ENCODE measurements at places on chromosomes 7 and 10. TPM values are rescaled to one million over a fixed set of nuclear protein-coding genes. Genes with fewer than 3 reads are reported as not detected.
A peak's percentile ranks its signal among the peaks of the same experiment; 100 is the strongest.

The VIPR2 gene
- total RNA-seq = 9.3 TPM

The PTPRE gene
- 11.2 TPM for total RNA-seq

- DNase-seq = no peak
Measured at GRCh38 chr7:75623390-75624133, 115.2 kb downstream of the HIP1 start.

- DNase-seq = no peak
Measured at GRCh38 chr10:75654171-75654771, 222.8 kb downstream of the LRMDA start.

DNA sequence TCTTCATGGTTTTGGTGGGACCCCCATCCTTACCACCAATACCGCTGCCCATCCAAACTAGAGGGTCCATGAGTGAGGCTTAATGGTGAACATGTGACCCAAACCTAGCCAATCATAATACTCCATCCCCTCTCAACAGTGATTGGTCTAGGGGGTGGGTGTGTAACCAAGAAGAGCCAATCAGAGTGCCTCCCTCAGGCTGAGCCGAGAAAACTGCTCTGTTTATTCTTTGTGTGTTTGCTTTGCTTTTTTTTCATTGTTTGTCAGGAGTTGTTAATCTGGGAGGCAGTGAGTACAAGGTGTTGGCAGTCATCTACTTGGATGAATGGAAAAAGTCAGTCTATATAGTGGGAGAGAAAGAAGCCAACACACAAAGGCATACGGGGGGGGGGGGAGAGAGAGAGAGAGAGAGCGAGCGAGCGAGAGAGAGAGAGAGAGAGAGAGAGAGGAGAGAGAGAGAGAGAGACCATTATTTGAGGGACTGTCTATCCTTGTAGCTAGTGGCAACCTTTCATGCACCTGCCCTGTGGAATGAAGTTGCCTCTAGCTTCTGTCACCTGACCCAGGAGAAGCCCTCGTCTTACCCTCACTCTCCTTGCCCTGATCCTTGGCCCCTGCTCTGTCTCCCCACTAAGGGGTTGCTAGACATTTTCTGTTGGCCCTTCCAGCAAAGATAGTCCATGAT is 441.7 kb downstream of the TYW1 start:
- DNase-seq = no peak

DNA sequence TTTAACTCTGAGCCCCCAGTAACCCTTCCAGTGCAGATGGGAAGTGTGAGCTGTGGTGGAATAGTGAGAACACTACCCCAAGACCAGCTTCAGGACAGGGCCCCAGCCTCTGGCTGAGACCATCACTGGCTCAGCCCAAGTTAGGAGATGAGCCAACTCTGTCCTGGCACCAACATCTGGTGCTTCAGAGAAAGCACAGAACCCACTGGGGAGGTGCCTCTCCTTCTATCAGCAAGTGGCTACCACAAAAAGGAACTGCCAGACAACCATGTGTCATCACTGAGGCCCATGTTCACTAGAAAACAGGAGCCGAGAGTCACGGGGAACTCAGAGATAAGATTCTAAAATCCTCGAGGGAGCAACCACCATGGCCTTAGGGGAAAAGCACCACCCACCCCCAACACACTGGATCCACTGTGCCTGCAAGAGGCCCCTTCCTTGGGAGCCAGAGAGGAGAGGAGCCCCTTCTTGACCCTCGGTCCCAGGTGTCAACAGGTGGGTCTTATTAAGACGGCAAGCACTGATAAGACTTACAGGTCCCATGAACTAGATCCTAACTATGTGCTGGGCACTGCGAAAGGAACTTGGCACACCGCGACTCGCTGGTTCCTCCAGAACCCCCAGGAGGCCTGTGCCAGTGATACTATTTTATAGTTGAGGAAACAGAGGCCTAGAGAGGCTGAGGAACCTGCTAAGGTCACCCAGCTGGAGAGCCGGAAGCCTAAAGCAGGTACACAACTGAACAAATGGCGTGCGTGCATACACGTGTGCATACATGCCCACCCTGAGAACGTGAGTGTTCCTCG is 102.7 kb downstream of the FAM53B start:
- DNase-seq = peak; percentile 55

- no peak for DNase-seq
Measured at GRCh38 chr10:11724938-11725776, 17.0 kb upstream of the ECHDC3 start.

DNA sequence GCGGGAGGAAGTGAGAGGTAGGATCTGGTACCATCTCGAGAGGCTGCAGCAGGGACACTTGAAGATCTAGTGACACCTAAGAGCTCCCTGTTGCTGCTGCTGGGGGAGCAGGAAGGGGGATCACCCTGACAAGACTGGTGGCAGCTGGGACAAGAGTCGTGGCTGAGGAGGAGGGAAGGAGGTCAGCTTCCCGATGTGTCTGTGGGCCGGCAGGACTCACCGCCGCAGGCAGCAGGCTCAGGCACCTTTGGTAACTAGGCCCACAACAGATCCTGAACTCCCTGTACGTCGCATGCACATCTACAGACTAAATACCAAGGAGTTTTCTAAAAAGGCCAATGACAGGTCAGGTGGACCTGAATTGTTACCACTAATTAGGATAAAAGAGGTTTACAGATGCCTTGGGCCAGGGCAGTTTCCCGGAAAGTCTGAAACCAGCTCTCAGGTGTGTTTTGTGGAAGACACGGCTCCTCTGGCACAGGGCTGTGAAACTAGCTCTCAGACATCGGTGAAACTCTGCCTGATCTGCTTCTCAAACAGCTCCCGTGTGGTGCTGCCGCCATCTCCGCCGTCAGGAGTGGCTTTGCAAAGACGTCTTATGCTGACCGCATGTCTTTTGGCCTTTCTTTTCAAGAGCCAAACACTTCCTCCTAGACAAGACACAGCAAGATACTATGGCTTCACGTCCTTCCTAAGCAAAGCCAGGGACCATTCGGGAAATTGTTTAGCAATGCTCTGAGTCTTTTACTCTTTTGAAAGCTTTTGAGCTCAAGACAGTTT is 609.7 kb downstream of the PTPRN2 start:
- no peak for DNase-seq

DNA sequence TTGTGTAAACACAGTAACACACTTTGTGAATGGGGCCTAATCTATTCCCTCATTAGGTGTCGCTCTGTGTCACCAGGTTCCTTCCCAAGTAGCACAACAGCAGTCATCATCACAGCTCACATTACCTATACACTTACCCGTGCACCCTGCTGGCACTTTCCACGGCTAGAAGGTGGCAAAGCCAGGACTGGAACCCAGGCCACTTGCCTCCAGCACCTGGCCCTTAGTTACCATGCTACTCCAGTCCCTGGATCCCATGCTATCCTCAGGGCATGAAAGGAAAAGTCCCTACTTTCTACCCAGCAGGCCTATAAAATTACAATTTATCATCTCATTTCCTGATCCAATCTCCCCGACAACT is 18.4 kb downstream of the SMURF1 start:
- DNase-seq = no peak
